ENCODE measurements at places on chromosomes 11 and 22.

GRCh38 chr22:43782448-43782847 is 29.7 kb downstream of the EFCAB6 start:
- no peak for DNase-seq

GRCh38 chr11:844693-845644 is 2.3 kb downstream of the TSPAN4 start:
- no peak for DNase-seq

DNA sequence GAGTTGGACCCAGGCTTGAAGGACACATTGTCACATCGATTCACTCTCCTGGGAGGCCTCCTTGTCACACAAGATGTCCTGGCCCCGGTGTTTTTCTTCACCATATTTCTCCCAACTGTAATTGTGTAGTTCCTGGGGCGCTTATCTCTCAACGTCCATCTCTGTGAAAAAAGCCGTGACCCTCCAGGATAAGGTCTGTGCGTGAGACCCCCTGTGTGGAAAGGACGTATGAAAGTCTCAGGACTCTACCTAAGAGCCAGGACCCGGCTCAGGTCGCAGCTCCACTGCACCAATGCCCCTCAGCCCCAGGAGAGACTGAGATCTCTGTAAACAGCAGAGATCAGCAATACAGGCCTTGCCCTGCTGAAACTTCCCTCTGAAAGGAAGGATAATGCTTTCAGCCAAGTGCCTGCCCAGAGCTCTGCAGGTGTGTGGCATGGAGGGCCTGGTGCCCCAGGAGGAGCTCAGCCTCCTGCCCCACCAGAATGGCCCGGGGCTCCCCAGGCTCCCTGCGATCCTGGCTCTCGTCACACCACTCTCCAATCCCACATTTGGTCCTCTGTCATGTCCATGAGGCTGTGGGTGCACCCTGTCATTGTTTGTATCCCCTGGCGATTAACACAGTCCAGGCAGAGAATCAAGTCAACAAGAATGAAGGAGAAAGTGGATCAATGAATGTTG is 119.2 kb upstream of the TMEM45B start:
- no peak for DNase-seq

DNA sequence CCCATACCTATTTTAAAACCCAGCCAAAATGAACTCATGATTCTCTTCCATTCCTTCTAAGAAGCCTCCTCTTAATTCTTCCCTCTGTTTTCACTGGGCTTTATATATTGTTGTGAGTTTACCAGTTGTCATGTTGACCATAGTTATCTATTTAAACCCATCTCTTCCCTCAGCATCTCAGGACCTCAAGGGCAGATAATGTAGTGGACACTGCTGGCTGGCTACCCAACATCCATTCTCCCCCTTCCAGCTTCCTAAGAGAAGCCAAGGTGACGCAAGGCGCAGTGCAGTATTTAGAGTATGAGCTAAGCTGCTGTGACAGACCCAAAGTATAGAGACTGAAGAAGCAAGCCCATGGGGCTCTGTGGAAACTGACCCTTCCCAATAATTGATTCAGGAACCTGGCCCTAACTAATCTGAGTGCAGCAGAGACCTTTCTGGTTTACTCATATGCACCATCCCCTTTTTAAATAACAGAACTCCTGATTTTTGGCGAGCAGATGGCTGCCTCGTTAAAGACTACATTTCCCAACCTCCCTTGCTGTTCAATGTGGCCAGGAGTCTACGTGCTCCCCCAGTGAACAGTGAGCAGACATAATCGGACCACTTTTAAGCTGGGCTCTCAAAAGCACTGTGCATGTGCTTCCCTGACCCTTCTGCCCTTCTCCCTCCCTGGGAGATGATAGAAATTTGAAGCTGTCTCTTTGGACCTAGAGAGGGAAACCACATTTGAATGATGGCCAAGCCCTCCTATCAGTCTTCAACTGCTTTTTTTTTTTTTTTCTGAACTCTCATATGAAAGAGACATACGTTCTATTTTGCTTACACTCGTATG is 28.1 kb upstream of the CREB3L1 start:
- DNase-seq = no peak

DNA sequence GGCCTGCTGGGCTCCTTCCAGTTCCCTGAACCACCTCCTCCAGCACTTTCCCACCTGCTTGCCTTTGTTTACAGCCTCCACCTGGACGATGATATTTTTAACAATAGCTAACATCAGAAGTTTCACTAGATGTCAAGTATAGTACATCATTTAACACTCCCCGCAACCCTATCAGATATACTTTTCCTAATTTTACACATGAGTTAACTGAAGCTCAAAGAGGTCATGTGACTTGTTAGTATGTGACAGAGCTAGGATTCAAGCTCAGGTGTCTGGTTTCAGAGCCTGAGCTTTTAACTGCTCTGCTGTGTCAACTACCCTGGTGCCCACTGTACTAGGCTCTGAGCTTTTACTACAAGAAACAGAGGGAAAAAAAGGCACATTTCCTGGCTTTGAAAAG is 14.3 kb upstream of the HPX start:
- DNase-seq = no peak

DNA sequence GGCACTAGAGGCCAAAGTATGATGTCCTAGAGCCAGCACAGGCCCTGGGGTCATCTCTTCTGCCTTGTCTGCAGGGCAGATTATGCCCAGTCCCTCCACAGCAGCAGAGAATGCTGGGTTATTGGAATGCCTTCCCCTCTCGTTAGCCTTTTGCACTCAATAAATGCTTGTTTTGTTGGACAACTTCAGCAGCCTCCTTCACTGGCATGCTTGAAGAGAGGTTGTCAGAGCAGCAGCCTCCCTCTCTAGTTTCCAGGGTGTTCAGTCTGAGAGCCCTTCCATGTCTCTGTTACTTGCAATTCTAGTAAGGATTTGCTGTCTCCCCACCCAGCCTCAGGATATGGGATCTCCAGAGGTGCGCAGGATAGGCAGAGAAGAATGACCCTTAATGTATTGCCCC is 82.9 kb downstream of the PKNOX2 start:
- DNase-seq = no peak

GRCh38 chr22:23539135-23539838 is 40.8 kb downstream of the IGLL1 start:
- peak; percentile 42 for DNase-seq

GRCh38 chr22:29872989-29873388 is 10.0 kb upstream of the MTMR3 start:
- no peak for DNase-seq

DNA sequence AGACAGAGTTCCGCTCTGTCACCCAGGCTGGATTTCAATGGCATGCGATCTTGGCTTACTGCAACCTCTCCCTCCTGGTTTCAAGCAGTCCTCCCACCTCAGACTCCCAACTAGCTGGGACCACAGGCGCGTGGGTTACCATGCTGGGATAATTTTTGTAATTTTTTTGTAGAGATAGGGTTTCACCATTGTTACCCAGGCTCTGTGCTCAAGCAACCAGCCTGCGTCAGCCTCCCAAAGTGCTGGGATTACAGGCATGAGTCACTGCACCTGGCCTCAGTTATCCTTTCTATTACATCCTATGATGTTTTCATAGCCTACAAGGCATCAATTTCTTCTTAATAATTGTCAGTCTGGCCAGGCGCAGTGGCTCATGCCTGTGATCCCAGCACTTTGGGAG is 36.5 kb downstream of the LRRC74B start:
- DNase-seq = no peak

GRCh38 chr11:130737866-130738431 is 178.3 kb downstream of the SNX19 start:
- DNase-seq = no peak

- no peak for DNase-seq
Observed at GRCh38 chr11:65718531-65718930, 2.1 kb downstream of the RNASEH2C start.

GRCh38 chr11:86247608-86248007 is 3.1 kb downstream of the EED start:
- no peak for DNase-seq

GRCh38 chr22:19525666-19526065 is 1.5 kb upstream of the CLDN5 start:
- no peak for DNase-seq

Data from GM18507 (cell line).